Stimulated activated naive CD4-positive, alpha-beta T cell (primary cell): ENCODE measurements at places on chromosomes 5 and 9.

- DNase-seq: no peak
Observed at GRCh38 chr5:178404987-178405386, 172.4 kb upstream of the PHYKPL start.

DNA sequence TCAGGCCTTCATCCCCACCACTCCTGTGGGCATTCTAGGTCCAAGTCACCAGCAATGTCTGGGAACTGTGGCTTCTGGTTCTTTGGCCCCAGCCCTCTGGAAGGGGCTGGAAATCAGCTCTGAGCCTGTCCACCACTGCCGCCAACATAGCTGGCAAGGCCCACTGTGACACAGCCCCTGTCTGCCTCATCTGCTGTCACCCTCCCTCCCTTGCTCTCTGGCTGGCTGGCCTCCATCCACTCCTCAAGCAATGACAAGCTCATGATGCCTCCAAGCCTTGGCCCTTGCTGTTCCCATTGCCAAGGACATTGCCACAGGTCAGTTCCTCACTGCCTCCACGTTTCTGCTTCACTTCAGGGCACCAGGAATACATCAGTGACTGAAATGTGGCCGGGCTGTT lies 93.7 kb downstream of the LHX2 start:
- no peak for DNase-seq

DNA sequence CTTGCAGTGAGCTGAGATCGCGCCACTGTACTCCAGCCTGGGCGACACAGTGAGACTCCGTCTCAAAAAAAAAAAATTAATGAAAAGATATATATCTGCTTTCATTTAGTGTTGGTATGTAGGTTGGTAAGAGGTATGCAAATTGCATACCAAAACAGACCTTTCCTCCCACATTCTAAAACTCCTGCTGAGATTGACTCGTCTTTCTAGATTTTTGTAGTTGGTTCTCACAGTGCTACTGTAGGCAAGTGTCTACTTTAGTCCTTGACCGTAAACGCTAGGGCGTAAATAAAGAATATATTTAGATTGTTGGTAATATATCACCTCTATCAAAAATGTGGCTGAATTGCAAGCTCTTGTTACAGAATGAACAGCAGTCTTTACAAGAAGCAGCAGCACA lies 445.9 kb downstream of the CHSY3 start:
- no peak for DNase-seq

DNA sequence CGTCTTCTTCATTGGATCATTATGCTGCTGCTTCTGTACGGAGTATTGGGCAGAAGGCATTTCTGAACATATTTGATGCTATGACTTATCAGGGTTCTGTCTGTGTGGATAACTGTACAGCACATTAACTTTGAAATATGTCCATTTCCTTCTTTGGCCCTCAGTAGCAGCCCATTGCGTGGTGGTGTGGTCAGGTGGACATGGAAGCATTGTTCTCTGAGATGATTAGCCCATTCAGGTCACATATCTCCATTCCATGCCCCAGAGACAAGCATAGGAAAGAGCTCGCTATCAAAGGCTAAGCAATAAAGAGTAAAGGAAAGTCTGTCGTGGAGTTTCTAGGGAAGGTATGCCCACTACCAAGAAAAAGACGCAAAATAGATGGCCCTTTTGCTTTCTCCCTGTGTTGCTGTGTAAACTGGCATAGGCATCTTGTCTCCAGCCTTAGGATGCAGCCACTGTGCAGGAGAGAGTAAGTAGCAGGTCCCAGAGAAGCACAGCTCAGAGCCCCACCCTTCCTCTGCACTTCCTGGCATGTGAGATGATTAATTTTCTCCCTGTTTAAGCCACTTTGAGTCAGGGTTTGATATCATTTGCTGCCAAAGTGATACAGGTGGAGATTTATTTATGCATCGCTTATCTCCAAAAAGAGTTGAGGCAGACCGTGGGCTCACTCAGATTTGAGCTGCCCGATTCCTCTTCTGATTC lies 221.9 kb downstream of the PDZD2 start:
- DNase-seq: no peak

GRCh38 chr5:169881702-169882303 lies 98.5 kb downstream of the INSYN2B start:
- no peak for DNase-seq

DNA sequence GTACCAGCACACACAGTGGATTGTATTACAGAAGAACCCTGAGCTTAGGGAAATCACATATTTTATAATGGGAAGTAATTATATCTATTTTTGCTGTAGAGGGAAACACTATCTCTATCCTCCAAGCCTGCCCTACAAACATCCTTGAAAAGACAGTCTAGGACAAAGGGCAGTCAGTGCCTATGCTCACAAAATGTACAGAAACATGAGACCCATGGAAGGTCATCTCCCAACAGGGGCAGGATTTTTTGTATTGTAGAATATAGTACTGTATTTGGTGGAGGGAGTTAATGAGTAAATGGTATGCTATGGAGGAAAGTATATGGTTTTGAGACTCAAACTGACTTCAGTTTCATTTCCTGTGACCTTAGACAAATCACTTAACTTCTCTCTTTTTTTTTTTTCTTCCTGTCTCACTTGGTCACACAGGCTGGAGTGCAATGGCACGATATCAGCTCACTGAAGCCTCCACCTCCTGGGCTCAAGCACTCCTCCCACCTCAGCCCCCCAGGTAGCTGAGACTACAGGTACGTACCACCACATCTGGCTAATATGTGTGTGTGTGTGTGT lies 5.8 kb upstream of the RAB14 start:
- DNase-seq: no peak

DNA sequence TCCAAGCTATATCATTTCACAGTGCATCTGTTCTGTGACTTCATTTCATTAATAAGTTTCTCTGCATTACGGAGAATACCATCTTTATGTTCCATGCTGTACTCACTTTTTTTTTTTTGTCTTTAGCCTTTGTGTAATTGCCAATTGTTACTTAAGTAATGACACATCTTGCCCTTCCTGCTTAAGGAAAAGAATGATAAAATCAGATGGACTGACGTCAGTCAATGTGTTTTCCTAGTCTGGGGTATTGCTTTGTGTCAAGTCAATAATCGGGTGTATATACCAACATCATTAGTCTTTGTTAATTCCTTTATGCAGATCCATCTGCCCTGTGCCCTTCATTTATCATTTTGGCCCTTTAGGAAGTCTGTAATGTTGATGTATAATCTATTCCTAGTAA lies 133.5 kb downstream of the CD180 start:
- DNase-seq: no peak

DNA sequence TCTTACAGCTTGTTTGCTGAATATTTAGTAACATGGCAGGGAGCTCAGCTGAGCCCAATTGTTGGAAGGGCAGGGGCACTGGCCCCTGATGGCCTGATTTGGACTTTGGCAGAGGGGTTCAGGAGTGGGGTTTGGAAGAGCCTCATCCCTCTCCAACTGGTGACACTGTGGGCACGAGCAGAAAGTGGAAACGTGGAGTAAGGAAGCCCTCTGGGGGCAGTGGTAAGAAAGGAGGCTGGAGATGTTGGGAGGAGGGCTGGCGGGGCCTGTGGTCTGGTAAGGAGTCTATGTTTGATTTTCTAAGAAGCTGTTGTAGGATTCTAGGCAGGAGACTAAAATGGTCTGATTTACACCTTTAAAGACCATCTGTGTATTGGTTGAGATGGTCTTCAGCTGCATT lies 208.9 kb downstream of the HSPA4 start:
- DNase-seq: no peak

DNA sequence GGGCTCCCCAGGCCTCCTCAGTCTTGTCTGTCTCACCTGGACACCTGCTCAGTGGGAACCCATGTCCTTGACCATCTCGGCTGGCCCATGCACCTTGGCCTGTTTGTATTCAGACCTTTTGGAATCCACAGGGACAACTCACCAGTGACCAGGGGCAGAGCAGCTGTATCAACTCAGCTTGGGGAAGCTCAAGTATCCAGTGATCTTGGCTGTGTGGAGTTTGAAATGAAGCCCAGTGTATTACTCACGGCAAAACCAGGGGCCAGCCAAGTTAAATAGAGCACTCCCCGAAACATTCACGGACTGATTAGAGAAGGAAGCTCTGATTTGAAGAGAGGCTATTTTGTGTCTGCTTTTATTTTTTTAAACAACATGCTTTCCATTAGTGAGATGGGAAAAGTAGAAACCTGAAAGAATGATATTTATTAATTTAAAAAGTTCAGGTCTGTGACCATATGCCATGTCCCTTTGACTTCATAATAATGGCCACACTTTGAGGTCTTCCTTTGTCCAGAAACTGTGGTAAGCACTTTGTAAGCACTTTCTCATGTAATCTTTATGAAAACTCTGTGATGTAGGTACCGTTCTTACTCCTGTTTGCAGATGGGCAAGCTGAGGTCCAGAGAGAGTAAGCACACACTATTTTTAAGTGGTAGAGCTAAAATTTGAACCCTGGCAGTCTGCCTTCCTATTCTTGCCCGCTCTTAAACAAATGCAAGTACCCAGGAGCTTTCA lies 656.5 kb downstream of the BNC2 start:
- DNase-seq: no peak
